ENCODE measurements at places on chromosomes 13 and 19.
A peak's percentile ranks its signal among the peaks of the same experiment; 100 is the strongest.

GRCh38 chr19:13998426-13998825, 7.7 kb downstream of the RFX1 start:
- no peak for DNase-seq

DNA sequence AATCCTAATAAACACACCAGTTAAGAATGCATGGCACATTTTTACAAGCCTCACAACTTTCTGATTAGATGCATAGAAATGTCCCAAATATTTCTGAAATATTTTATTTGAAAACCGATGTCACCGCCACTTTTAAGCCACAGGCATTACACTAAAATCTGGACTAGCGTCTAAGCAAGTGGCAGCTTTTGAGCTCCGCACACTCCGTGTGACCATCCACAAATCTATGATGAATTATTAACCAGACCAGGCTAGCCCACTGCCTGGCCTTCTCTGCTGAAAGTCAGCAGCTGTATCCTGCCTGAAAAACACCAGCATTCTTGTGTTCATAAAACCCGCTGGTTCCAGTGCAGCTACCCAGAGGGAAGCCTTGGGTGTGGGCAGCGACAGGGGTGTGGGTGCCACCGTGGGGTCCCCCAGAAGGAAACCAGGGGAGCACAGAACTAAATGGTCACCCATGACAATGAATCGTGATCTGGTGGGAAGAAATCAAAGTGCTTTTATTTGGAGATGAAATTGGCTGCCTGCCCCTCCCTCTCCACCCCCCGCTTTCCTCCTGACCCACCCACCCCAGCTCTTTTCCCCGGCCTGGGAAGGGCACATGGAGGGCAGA, 13.8 kb downstream of the RASA3 start:
- DNase-seq = no peak

DNA sequence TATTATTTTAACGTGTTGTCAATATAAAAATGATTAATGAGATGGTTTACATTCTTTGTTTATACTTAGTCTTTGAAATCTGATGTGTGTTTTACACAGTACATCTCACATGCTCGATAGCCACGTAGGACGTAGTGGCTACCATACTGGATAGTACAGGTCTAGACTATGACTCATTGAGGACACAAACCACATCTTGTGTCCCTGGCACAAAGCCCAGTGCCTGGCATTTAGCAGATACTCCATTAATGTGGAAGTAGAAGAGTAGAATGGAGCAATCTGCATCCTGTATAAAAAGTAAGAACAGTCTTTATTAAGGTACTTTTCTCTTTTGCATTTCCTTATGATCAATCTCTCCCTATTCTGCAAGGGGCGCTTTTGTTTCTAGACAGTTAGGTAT, 49.0 kb upstream of the FRY start:
- peak; percentile 27 for DNase-seq

GRCh38 chr19:2252055-2252796, 3.1 kb downstream of the AMH start:
- no peak for DNase-seq

- DNase-seq = no peak
Observed at GRCh38 chr13:65268009-65268408, 1962.1 kb downstream of the PCDH9 start.

DNA sequence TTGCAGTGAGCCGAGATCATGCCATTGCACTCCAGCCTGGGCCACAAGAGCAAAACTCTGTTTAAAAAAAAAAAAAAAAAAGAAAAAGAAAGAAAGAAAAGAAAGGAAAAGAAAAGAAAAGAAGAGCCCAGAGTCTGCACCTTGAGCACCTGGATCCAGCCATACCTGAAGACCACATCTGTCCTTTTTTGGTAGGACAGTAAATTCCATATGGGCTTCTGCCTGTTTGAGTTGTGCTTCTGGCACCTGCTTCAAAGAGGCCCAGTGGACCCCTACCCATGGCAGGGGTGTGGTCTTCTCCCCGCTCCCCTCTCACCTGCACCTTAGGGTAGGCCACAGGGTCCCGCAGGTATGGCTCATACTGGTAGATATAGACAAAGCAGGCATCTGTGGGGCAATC, 5.8 kb downstream of the TM6SF2 start:
- DNase-seq = no peak

- DNase-seq = no peak
Observed at GRCh38 chr19:41705393-41706174, 2.8 kb upstream of the CEACAM5 start.

DNA sequence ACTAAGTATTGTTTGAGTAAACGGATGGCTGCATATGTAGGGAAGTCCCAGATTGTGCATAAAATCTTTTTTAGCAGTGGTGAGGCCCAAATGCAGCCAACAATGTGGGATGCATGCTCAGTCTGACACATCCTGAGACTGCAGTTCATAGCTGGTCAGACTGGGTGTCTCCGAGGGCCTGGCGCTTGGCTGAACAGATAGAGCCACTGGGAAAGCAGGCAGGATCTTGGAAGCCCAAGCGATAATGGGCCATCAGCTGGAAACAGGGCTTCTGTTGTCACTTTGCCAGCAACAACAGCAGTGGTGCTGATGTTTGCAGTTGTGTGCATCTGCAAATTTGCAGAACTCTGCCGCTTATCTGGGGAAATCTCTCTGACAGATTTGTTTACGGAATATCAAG, 36.1 kb downstream of the MTUS2 start:
- no peak for DNase-seq

GRCh38 chr13:29936051-29936813, 85.8 kb upstream of the UBL3 start:
- no peak for DNase-seq

DNA sequence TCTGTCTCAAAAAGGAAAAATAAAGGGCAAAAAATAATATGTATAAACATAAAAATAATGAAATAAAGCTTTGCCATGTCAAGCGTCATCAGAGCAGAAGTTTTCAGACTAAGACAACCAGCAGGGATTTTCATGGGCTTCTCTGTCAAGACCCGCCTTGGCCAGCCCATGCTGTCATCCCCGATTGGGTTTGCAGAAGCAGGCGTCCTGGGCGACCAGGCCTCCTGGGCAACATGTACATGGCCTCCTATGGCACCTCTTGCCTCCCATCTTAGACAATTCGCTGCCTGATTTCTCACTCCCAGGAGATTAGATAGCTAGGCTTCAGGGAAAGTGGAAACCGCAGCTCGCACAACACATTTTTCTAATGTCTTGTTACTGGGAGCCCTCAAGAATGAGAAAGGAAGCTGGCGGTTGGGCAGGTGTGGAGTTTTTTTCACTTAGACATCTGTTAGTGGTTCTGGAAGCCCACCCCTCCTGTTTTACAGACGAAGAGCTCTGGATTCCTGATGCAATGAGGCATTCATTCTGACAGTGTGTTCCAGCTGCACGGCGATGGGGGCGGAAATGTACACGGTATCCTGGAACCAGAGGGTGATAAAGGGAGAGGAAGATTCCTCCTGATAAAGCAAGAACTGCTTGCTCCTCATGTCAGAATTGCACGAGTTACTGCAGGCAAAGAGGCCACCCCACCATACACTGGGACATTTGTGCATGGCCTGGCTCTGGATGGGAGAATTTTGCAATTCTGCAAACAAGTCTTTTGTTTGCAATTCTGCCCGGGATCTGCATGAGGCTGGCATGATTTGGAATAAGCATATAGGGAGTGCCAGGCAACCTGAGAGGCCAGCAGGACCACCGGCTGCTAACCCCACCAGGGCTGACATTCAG, 47.4 kb upstream of the KATNAL1 start:
- no peak for DNase-seq

DNA sequence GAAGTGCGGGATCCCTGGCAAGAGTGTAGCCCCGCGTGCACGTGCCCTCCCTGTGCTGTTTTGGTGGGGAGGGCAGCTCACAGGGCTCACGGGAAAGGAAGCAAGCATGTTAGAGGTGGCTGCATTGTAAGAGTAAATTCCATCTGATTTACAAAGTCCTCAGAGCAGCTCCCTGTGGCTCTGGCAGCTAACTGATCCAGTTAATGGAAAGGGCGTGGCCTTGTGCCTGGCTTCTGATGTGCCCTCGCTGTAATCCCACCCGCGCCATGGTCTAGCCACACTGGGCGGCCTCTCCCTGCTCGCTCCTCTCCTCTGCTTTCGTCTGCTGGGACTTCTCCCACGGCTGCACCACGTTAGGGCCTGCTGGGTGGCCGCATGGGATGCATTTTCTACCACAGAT, 258.5 kb downstream of the FGF9 start:
- DNase-seq = no peak

- no peak for DNase-seq
Observed at GRCh38 chr13:76131551-76131950, 495.4 kb downstream of the LMO7 start.

DNA sequence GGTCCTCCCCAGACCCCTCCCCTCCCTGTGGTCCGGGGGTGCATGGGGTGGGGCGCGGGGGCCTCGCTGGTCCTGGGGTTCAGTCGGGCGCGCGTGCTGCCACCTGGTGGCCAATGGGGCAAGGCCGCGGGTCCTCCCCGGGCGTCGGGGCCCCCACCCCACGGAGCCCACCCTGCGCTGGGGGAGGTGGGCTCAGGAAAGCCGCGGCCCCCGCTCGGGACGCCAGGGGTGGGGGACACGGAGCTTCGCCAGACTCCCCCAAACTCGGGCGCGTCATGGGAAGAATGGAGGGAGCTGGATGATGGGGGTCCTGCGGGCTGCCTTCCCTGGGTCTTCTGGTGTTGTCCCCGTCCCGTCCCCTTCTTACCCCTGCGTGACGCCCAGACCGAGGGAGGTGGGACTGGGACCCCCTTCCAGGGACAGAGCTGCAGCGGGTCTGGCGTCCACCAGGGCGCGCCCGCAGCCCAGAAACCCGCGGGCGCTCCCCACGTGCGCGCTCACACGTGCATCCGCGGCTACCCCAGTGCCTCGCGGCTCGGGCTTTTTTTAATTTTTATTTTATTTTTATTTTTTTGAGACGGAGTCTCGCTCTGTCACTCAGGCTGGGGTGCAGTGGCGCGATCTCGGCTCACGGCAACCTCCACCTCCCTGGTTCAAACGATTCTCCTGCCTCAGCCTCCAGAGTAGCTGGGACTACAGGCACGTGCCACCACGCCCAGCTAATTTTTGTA, 19.8 kb upstream of the TCF3 start:
- no peak for DNase-seq

DNA sequence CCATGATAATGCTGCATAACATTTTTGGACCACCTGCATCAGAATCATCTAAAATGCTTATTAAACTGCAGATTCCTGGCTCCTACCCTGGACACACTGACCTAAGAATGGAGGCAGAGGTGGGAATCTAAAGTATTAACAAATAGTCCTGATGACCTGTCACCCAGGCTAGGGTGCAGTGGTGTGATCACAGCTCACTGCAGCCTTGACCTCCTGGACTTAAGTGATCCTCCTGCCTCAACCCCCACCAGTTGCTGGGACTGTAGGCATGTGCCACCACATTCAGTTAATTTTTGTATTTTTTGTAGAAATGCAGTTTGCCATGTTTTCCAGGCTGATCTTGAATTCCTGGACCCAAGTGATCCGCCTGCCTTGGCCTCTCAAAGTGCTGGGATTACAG, 43.3 kb downstream of the LMO7 start:
- DNase-seq = no peak

DNA sequence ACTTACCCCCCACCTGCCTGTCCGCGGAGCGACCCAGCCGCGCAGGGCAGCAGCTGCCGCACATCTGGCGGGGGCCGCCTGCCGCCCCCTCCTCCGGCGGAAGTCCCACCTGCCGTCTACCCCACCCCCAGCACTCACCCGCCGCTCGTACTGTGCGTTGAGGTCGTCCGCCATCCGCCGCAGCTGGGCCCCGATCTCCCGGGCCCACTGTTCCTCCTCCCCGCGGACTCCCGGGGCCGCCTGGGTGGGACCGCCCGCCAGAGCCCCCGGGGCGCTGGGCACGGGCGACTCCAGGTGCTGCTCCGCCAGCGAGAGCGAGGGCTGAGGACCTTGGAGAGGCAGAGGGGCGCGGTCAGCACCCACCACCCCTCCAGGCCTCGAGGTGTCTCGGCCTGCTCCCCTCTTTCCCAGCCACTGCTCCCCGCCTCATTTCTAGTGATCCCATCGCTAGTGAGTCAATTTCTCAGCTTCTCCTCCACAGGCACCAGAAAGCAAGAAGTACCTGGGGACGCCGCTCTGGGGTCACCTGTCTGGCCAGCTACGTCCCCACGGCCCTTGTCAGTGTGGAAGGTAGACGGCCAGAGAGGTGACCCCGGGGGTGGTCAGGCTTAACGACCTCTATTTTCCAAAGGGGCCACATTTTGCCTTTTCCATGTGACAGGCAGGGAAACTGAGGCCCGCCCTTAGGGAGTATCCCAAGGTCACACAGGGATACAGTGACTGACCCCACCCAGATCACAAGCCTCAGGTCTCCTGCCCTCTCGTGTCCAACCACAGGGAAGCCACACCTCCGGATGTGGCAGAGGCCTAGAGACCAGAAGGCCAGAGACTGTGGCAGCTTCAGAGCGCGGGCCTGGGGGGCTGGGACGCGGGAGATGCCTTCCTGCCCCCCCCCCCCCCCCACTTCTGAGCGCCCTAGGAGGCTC, 4.3 kb downstream of the BBC3 start:
- DNase-seq = no peak

DNA sequence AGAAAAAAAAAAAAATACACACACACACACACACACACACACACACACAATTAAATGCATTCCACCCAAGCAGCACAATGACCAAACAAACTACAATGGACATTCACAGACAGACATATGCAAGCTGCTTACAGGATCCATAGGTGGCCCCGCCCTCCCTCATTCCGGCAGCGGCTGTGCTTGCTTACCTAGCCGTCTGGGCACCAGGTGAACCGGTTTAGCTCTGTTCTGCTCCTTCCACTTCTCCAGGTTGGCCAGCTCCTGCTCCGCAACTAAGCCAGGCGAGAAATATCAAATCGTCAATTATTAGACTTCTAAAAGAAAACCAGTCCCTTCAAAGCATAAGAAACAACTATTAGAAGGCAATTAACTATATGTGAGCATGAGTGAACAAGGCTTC, 23.1 kb downstream of the EPSTI1 start:
- no peak for DNase-seq

DNA sequence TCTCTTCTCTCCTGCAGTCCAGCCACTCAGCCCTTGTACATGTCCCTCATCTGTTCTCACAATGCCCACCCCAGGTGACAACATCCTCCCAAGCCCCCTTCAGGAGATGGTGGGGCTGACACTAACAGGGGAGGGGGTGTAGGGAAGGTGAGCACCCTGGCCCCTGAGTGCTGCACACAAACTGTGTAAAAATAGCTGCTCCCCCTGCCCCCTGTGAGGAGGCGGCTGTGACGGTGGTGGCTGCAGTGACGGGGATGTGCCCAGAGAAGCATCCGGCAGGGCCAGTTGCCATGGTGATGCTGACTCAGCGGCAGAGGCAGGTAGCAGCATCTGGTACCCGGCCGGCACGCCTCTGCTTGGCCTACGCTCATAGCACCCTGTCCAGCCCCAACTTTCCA, 13.0 kb upstream of the JUND start:
- DNase-seq = no peak
